Activated CD8-positive, alpha-beta memory T cell treated with anti-CD3 and anti-CD28 coated beads, Interleukin-2, amount 10 ng/mL, durations not matched to agents 7 days and 5 days (primary cell): ENCODE measurements at places on chromosomes 13 and 19. TPM values are rescaled to one million over a fixed set of nuclear protein-coding genes. Genes with fewer than 3 reads are reported as not detected.

- no peak for DNase-seq
- H3K27ac ChIP-seq = no peak overlapping the region
- H3K4me3 ChIP-seq = no peak overlapping the region
- no peaks in the 10 kb centered on the region for H3K4me1 ChIP-seq
- no peaks in the 10 kb centered on the region for H3K36me3 ChIP-seq
Measured at GRCh38 chr13:77584106-77584505, 48.6 kb downstream of the SCEL start.

GRCh38 chr13:76939215-76939614 is 9.1 kb upstream of the ACOD1 start:
- H3K36me3 ChIP-seq = no peaks in the 10 kb centered on the region
- no peak overlapping the region for H3K27ac ChIP-seq
- H3K4me1 ChIP-seq = no peaks in the 10 kb centered on the region
- DNase-seq = no peak
- H3K27me3 ChIP-seq = peaks cover 2% of the 10 kb centered on the region

DNA sequence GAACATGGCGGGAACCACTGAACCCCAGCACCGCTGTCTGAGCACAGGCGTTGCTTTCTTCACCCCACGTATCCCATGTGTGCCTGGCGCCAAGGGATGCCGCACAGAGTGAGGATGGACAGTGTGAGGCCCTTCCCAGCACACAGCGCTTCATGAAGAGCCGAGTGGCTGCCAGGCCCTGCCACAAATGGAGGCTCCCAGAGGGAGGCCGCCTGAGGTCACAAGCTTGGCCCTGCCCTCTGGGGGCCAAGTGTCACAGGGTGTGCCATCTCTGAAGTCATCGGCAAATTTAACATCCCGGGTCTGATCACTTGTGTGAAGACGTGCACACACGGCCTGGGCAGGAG is 24.4 kb downstream of the MPND start:
- no peak for DNase-seq
- H3K4me1 ChIP-seq = peaks cover 49% of the 10 kb centered on the region
- H3K4me3 ChIP-seq = no peak overlapping the region
- H3K27ac ChIP-seq = peak overlapping the region; percentile 93
- H3K27me3 ChIP-seq = no peaks in the 10 kb centered on the region

DNA sequence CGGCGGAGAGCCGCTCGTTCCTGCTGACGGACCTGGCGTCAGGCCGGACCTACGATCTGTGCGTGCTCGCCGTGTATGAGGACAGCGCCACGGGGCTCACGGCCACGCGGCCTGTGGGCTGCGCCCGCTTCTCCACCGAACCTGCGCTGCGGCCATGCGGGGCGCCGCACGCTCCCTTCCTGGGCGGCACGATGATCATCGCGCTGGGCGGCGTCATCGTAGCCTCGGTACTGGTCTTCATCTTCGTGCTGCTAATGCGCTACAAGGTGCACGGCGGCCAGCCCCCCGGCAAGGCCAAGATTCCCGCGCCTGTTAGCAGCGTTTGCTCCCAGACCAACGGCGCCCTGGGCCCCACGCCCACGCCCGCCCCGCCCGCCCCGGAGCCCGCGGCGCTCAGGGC is 8.4 kb downstream of the LRFN3 start:
- peaks cover 6% of the 10 kb centered on the region for H3K4me1 ChIP-seq
- peaks cover 2% of the 10 kb centered on the region for H3K27me3 ChIP-seq
- no peak overlapping the region for H3K27ac ChIP-seq
- no peaks in the 10 kb centered on the region for H3K36me3 ChIP-seq
- DNase-seq = no peak

DNA sequence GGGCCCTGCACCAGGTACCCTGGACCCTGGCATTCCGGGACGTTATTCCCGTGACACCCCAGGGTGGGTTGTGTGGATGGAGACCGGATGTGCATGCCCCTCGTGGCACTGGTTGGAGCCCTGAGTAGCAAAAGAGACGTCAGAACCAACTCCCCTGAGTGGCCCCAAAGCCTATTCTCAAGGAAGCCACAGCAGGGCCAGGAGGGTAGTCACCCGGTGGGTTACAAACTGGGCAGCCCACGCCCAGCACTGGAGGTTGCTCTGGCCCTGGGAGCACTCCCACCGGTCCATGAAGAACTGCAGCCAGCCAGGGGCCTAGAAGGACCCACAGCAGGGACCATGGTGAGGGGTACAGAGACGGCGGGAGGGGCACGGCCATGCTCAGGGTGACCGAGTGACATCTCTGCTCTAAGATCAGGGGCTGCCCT is 7.5 kb downstream of the KLF16 start:
- H3K36me3 ChIP-seq = no peaks in the 10 kb centered on the region
- H3K4me3 ChIP-seq = peak overlapping the region; percentile 75
- peak overlapping the region; percentile 95 for H3K27ac ChIP-seq
- peak; percentile 76 for DNase-seq

DNA sequence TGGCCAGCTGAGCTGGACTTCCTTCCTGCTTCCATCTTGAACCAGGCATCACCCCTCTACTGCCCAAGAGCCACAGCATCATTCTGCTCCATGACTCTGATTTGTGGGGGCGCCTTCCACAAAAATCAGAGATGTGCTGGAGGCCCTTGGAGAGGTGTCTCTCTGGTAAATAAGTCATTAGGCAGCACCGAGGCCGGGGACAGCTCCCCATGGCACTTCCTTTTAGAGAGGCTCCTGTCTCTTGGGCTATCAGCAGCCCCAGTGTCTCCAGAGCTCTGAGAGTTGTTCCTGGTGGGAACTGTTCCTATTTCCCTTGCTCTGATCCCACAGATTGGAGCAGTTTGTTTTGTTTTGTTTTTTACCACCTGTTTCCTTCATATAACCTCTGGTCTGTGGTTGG is 19.9 kb downstream of the NWD1 start:
- H3K36me3 ChIP-seq = no peaks in the 10 kb centered on the region
- no peak overlapping the region for H3K27ac ChIP-seq
- H3K4me1 ChIP-seq = no peaks in the 10 kb centered on the region
- no peak for DNase-seq
- no peaks in the 10 kb centered on the region for H3K27me3 ChIP-seq

DNA sequence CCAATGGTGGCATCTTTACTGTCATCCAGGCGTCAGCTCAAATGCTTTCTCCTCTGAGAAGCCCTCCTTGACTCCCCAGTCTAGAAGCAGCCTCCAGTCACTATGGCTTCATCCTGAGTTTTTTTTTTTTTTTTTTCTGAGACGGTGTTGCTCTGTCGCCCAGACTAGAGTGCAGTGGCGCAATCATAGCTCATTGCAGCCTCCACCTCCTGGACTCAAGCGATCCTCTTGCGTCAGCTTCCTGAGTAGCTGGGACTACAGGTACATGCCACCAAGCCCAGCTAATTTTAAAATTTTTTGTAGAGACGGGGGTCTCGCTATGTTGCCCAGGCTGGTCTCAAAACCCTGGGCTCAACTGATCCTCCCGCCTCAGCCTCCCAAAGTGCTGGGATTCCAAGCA is 4.2 kb downstream of the NRTN start:
- H3K36me3 ChIP-seq = no peaks in the 10 kb centered on the region
- H3K27me3 ChIP-seq = peaks cover 27% of the 10 kb centered on the region
- H3K4me1 ChIP-seq = peaks cover 6% of the 10 kb centered on the region
- DNase-seq = no peak
- no peak overlapping the region for H3K27ac ChIP-seq
- no peak overlapping the region for H3K4me3 ChIP-seq

- no peak overlapping the region for H3K27ac ChIP-seq
- peak overlapping the region; percentile 53 for H3K4me3 ChIP-seq
- no peak for DNase-seq
- no peaks in the 10 kb centered on the region for H3K36me3 ChIP-seq
- H3K27me3 ChIP-seq = peaks cover 17% of the 10 kb centered on the region
Measured at GRCh38 chr19:11196406-11197287, 698 bp downstream of the KANK2 start.

GRCh38 chr19:14059093-14059480 is 2.8 kb downstream of the PALM3 start:
- H3K27me3 ChIP-seq = peaks cover 45% of the 10 kb centered on the region
- H3K4me1 ChIP-seq = peaks cover 12% of the 10 kb centered on the region
- no peaks in the 10 kb centered on the region for H3K36me3 ChIP-seq
- DNase-seq = peak; percentile 66

DNA sequence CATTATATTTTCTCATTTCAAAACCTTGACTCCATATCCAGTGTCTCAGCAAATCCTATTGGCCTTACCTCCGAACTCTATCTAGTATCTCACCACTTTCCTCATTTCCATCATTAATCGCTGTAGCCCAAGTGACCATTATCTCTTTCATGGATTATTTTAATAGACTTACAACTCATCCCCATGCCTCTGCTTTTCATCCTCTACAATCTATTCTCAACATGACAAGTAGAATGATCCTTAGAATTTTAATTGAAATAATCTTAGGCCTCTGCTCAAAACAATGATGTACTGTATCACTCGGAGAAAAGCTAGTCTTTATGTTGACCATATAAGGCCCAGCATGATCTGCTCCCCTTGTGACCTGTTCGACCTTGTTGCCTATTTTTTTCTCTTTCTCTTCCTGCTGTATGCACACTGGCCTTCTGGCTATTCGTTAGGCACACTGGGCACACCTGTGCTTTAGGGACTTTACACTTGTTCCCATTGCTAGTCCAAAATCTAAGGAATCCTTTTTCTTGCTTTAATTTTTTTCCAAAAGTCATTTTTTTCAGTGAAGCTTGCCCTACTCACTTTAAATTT is 21.4 kb downstream of the DNAJC15 start:
- peaks cover 21% of the 10 kb centered on the region for H3K36me3 ChIP-seq
- no peaks in the 10 kb centered on the region for H3K27me3 ChIP-seq
- no peak for DNase-seq
- H3K27ac ChIP-seq = peak overlapping the region; percentile 22
- no peak overlapping the region for H3K4me3 ChIP-seq

DNA sequence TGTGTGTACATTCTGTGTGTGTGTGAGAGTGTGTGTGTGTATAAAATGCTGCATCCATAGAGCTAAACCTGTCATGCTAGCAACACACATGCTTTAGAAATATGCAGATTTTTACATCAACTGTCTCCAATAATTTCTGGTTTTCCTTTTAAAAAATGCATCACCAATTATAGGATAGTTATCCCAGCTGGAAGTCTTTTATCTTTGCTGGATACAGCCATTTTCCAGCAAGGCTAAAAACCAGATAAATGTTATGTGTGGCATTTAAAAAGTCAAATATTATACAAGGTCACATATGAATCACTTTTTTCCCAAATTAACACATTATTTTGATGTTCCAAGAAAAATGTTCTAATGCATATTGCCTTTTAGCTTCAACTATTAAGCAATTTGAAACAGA is 202.0 kb upstream of the IPO5 start:
- H3K4me3 ChIP-seq = no peak overlapping the region
- no peak for DNase-seq
- no peaks in the 10 kb centered on the region for H3K36me3 ChIP-seq
- no peaks in the 10 kb centered on the region for H3K4me1 ChIP-seq
- H3K27me3 ChIP-seq = peaks cover under 1% of the 10 kb centered on the region

DNA sequence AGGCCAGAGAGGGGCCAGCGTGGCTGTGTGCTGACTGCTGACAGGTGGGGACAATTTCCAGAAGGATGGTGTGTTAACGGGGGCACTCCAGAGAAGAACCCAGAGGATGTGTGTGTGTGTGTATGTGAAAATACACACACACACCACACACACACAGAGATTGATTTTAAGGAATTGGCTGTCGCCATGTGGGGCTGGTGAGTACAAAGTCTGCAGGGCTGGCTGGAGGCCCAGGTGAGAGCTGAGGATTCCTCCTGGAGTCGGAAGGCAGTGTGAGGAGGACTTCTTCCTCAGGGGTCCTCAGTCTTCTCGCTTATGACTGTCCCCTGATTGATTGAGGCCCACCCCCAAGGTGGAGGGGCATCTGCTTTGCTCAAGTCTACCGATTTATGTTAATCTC is 7.6 kb upstream of the GJB6 start:
- H3K27me3 ChIP-seq = peaks cover 21% of the 10 kb centered on the region
- H3K4me1 ChIP-seq = no peaks in the 10 kb centered on the region
- H3K36me3 ChIP-seq = no peaks in the 10 kb centered on the region
- no peak for DNase-seq
- H3K27ac ChIP-seq = no peak overlapping the region
- no peak overlapping the region for H3K4me3 ChIP-seq

- H3K27me3 ChIP-seq = peaks cover 48% of the 10 kb centered on the region
- DNase-seq = no peak
- no peak overlapping the region for H3K27ac ChIP-seq
- no peaks in the 10 kb centered on the region for H3K4me1 ChIP-seq
Measured at GRCh38 chr13:25192936-25193335, 20.8 kb upstream of the AMER2 start.

DNA sequence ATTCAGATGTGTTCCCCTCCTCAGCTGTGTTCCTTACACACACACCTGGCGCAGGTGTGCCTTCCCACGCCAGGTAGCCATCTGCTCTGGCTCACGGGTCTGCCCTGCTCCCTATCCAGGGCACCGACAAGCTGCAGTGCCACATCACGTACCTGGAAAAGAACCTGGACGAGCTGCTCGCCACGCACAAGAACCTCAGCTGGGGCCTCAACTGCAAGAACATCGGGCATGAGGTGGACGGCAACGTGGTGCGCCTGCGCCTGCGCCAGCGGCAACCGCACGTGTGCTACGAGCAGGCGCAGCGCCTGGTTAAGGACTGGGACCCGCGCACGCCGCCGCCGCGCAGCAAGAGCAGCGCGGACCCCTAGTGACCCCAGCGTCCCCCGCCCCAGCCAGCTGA is 26.5 kb upstream of the CASP14 start:
- no peaks in the 10 kb centered on the region for H3K36me3 ChIP-seq
- H3K27ac ChIP-seq = no peak overlapping the region
- peaks cover 3% of the 10 kb centered on the region for H3K27me3 ChIP-seq
- H3K4me3 ChIP-seq = no peak overlapping the region
- no peaks in the 10 kb centered on the region for H3K4me1 ChIP-seq

GRCh38 chr19:15234431-15235130 is 2.3 kb upstream of the EPHX3 start:
- no peak for DNase-seq
- no peak overlapping the region for H3K4me3 ChIP-seq
- H3K36me3 ChIP-seq = peaks cover 30% of the 10 kb centered on the region
- H3K4me1 ChIP-seq = peaks cover 12% of the 10 kb centered on the region
- H3K27ac ChIP-seq = no peak overlapping the region
- peaks cover 34% of the 10 kb centered on the region for H3K27me3 ChIP-seq

Gene MISP
- not detected for total RNA-seq

Gene ZNF43
- total RNA-seq = 31.0 TPM

Gene SWSAP1
- total RNA-seq = 3.9 TPM

Gene NCAN
- not detected for total RNA-seq

Gene ETHE1
- total RNA-seq = 52.6 TPM

Gene ZNF816
- 13.3 TPM for total RNA-seq

Gene LRP3
- not detected for total RNA-seq
